ENCODE measurements at places on chromosomes 1 and 21. TPM values are rescaled to one million over a fixed set of nuclear protein-coding genes. Genes with fewer than 3 reads are reported as not detected.

Gene RIIAD1
- polyA plus RNA-seq = 8.6 TPM

Gene PDC
- not detected for polyA plus RNA-seq

GRCh38 chr21:42171091-42172053 is 47.6 kb upstream of the ABCG1 start:
- no peak for DNase-seq

- DNase-seq = no peak
These were observed 42.5 kb downstream of the PTPRF start for GRCh38 chr1:43573066-43573800.

DNA sequence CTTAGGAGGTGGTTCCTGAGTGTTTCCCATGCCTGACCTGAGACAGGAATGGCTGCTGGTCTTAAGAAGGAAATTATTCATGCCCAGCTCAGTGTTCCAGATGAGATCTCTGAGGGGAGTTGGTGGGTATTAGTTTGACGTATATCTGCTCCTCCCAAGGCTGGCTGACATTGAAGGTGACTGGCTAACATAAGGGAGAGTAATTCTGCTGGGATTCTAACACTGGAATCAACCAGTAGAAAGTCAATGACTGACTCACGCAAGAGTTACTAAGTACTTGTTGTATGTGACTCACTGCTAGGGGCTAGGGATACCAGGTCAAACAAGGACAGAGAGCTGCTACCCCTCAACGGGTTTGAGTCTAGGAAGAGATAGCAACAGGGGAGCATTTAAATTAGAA is 177.3 kb downstream of the CACNA1E start:
- DNase-seq = no peak

DNA sequence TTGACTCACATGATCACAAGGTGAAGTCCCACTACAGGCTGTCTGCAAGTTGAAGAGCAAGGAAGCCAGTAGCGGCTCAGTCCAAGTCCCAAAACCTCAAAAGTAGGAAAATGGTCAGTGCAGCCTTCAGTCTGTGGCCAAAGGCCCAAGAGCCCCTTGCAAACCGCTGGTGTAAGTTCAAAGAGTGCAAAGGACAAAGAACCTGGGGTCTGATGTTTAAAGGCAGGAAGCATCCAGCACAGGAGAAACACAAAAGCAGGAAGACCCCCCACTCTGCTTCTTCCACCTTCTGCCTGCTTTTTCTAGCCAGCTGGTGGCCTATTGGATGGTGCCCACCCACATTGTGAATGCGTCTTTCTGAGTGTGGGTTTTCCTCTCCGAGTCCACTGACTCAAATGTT is 2222.6 kb downstream of the MRPL39 start:
- peak; percentile 2 for DNase-seq

Gene OR2L13
- not detected for polyA plus RNA-seq

Gene IFNLR1
- 1.2 TPM for polyA plus RNA-seq

DNA sequence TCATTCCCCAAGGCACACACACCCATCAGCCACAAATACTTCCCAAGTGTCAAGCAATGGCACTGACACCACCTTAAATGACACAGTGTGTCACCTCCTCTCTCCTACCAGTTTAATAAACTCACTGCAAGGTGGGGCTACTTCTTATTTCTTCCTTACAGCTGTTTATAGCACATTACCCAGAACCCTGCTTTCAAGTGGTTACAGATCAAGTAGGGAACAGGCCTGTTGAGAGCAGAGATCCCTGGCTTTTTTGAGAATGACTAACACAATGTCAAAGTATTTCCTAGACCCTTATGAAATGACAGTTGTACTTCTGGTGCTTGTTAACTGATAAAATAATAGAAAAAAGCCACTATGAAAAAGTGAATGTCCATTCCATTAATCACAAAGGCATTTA is 19.8 kb downstream of the ZBTB17 start:
- DNase-seq = no peak

GRCh38 chr1:17314491-17314971 is 6.5 kb downstream of the PADI4 start:
- no peak for DNase-seq
